ENCODE measurements at places on chromosomes 13 and 19. TPM values are rescaled to one million over a fixed set of nuclear protein-coding genes. Genes with fewer than 3 reads are reported as not detected.

Gene UQCRFS1
- total RNA-seq, result 36.8 TPM

Gene SLC6A16
- total RNA-seq, result not detected

Gene ZNF583
- 1.5 TPM for total RNA-seq

Gene SIAH3
- total RNA-seq, result 0.10 TPM

Gene ZNF415
- 4.8 TPM for total RNA-seq

Gene FAM83E
- total RNA-seq, result 5.1 TPM

Gene ATP1A3
- not detected for total RNA-seq

Gene KLK13
- 15.8 TPM for total RNA-seq

Gene LIM2
- total RNA-seq, result not detected

Measured in suprapubic skin (tissue), 4 donors.